MCF 10A (cell line): ENCODE measurements at places on chromosomes 5 and 9.

DNA sequence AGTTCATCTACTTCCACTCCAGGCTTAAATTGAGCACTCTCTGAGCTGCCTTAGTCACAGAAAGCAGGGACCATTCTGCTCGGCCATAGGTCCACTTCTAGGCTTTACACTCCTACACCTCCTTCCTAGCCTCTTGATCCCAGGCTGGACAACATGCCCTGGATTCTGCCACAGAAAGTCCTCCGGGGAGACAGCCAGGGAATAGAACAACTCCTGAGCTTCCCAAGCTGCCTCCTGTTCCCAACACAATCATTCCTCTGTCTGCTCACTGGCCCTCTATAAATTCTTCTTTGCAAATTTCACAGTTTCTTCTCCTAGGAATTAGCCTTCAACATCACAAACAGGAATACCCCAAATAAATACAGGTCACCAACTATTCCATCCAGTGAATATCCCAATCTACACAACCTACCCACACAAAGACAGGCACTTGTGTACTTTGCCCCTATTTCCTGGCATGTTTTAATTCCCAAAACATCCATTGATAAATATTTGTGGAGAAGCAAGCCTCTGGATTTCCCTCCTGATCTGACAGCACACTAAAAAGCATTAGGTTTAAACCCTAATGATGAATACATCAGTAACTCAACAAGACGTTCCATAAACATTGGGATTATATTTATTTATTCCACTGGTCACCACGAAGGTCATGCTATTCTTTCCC, 125.5 kb downstream of the ENC1 start:
- no peaks in the 10 kb centered on the region for H3K27me3 ChIP-seq
- H3K4me1 ChIP-seq, result peaks cover 19% of the 10 kb centered on the region
- no peaks in the 10 kb centered on the region for H3K36me3 ChIP-seq
- H3K27ac ChIP-seq, result no peak overlapping the region

DNA sequence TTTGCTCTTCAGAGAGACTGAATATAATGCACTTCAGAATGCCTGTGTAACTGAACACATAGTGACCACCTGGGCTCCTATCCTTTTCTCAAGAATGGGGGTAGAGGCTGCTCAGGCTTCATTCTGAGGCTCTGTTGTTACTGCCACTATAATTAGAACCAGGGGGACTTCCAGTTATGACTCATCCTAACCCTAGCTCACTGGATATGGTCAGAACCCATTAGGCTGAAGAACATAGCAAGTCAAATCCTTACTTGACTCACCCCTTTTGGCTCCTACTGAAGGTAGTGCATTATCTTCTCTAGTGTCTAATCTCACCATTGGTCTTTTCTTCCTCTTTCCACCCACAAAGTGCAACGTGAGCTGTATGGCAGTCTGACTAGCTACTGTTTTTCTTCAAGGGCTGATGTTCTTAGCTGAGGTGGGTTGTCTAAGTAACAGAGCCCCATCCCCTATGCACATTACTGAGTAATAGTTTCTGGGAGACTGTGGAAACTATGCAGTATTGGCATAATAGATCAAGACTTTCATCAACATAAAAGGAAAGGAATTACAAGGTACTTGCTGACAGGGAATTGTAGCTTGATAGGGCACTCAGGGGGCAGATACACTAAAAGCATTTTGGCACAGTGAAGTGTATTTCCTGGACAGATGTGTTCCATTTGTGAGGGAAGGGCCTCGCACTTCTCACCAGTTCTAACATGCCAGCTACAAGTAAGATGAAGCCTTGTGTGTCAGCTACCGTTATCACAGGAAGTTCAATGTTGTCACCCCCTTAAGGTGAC, 431.0 kb upstream of the MEF2C start:
- no peaks in the 10 kb centered on the region for H3K36me3 ChIP-seq
- H3K27ac ChIP-seq, result no peak overlapping the region
- no peak overlapping the region for H3K4me3 ChIP-seq
- peaks cover 9% of the 10 kb centered on the region for H3K4me1 ChIP-seq
- peak; percentile 21 for DNase-seq
- no peaks in the 10 kb centered on the region for H3K27me3 ChIP-seq

- H3K4me1 ChIP-seq, result peaks cover 7% of the 10 kb centered on the region
- peak; percentile 44 for DNase-seq
- no peak overlapping the region for H3K27ac ChIP-seq
- no peak overlapping the region for H3K4me3 ChIP-seq
- H3K27me3 ChIP-seq, result no peaks in the 10 kb centered on the region
Measured at GRCh38 chr9:116594547-116594946, 92.6 kb upstream of the TRIM32 start.

DNA sequence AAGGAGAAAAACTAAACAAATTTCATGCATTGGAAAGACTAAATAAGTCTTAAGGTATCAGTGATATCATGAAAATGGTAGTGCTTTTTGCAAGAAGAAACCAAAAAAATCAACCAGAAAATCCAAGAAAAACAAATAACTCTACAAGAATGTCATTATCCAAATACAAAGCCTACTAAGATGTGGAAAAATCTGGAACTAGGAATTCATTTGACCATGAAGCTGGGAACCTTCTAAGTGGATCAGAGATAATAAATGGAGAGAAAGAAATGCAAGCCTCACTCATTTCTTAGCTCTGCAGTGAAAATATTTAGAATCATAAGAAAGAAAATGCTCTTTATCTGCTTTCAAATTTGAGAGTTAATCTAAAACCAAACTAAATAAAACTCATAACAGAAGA, 51.3 kb downstream of the RASEF start:
- DNase-seq, result no peak
- H3K27ac ChIP-seq, result no peak overlapping the region
- no peaks in the 10 kb centered on the region for H3K4me1 ChIP-seq

- no peak overlapping the region for H3K4me3 ChIP-seq
- no peak overlapping the region for H3K27ac ChIP-seq
- H3K4me1 ChIP-seq, result no peaks in the 10 kb centered on the region
- peaks cover 91% of the 10 kb centered on the region for H3K36me3 ChIP-seq
Measured at GRCh38 chr5:126486332-126486731, 63.1 kb downstream of the GRAMD2B start.

- H3K36me3 ChIP-seq, result no peaks in the 10 kb centered on the region
- no peak overlapping the region for H3K4me3 ChIP-seq
- DNase-seq, result no peak
- peaks cover 9% of the 10 kb centered on the region for H3K4me1 ChIP-seq
Measured at GRCh38 chr9:29449306-29449705, 1876.0 kb upstream of the C9orf72 start.

GRCh38 chr5:33557605-33558004, 116.8 kb downstream of the TARS1 start:
- H3K36me3 ChIP-seq, result no peaks in the 10 kb centered on the region
- no peaks in the 10 kb centered on the region for H3K27me3 ChIP-seq
- no peaks in the 10 kb centered on the region for H3K4me1 ChIP-seq

DNA sequence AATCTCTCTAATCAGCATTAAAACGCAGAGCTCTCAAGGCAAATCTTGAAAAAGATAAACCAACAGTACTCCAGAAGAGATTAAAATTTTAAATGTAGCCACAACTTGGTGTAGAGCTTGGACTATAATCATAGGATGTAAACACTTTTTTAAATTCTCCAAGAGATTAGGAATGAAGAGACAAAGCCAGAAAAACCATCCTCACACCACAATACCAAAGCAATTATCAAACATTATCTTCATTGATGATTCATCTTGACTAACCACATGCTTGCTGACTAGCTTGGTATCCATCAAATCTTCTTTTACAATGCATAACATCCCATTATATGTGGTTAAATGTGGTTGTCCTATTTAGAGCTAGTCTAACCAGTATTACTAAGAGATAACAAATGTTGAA, 815.1 kb downstream of the TLE1 start:
- DNase-seq, result peak; percentile 4
- H3K36me3 ChIP-seq, result no peaks in the 10 kb centered on the region
- no peak overlapping the region for H3K27ac ChIP-seq
- no peak overlapping the region for H3K4me3 ChIP-seq
- H3K4me1 ChIP-seq, result no peaks in the 10 kb centered on the region

DNA sequence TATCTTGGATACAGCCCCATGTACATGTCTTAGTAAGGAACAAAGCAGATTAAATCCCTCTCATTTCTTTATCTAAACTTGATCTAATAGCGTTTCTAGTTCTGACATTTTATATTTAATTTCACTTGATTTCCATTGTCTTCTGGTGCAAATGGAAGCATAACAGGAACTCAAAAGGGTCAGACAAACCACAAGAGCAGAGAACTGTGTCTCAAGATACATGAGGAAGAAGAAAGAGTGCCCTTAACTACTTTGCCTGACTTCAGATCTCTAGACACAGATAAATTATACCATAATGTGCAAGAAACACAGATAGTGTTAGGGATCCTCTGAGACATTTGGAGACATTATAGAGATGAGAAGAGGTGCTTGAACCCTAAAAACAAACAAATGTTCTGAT, 20.7 kb upstream of the STX17 start:
- no peak for DNase-seq
- H3K27ac ChIP-seq, result no peak overlapping the region
- H3K27me3 ChIP-seq, result peaks cover 17% of the 10 kb centered on the region
- H3K4me1 ChIP-seq, result no peaks in the 10 kb centered on the region

GRCh38 chr9:130981756-130982137, 27.2 kb upstream of the LAMC3 start:
- no peaks in the 10 kb centered on the region for H3K27me3 ChIP-seq
- peaks cover 8% of the 10 kb centered on the region for H3K36me3 ChIP-seq
- H3K4me1 ChIP-seq, result no peaks in the 10 kb centered on the region
- no peak for DNase-seq

DNA sequence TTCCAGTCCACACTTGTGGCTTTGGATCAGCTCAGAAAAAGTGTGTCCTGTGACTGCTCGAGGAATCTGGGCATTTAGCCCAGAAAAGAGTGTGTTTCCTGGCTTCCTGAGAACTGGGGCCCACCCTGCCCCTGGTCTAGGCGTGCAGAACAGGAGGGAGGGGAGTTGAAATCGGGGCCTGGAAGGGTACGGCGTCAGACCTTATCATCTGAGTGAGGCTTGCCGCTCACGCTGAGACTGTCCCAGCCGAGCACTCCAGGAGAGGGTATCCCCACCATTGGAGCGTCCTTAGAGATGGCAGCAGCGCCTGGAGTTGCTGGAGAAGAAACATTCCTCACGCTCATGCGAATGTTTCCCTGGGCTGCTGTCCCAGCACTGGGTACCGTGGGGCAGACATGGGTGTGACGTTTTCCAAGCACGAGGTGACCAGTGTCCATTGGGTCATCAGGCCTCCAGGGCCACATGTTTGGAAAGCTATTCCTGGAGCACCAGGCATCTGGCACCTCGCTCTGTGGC, 22.5 kb downstream of the NEK6 start:
- H3K4me3 ChIP-seq, result no peak overlapping the region
- H3K27ac ChIP-seq, result no peak overlapping the region
- peaks cover 6% of the 10 kb centered on the region for H3K36me3 ChIP-seq
- peaks cover 7% of the 10 kb centered on the region for H3K4me1 ChIP-seq
- DNase-seq, result no peak

- no peak overlapping the region for H3K4me3 ChIP-seq
- DNase-seq, result no peak
- H3K4me1 ChIP-seq, result no peaks in the 10 kb centered on the region
- no peak overlapping the region for H3K27ac ChIP-seq
Measured at GRCh38 chr9:7790819-7791182, 8.8 kb downstream of the DMAC1 start.

DNA sequence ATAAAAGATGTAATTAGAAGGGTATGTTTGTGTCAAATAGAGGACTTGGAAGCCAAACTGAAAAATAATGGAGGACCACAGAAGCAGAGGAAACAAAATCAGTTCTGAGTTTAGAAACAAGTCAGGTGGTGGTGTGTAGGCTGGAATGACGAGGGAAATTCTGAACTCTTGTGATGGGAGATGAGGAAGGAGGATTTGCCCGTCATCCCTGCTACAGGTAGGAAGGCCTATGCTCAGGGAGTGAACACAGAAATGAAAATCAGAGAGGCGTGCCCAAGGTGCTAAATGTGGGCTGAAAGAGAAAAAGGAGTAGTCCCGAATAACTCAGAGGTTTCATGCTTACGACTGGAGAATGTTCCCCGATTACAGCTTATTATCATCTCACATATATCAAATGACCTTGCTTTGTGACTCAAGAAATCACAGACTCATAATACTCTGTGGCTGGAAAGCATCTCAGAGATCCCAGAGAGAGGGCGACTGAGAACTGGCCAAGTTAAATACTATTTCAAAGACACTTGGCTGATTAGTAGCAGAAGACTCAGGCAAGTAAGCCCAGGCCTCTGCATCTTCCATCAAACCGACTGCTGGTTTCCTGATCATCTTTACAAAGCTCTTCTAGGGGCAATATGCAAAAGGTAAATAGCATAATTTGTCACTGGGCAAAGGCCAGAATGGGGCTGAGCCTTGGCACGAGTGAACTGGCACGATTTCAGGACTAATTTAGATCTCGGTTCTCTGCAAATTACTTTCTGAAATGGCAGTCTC, 126.0 kb downstream of the SUSD1 start:
- H3K27me3 ChIP-seq, result no peaks in the 10 kb centered on the region
- H3K4me1 ChIP-seq, result peaks cover 43% of the 10 kb centered on the region
- no peak overlapping the region for H3K4me3 ChIP-seq
- H3K27ac ChIP-seq, result peak overlapping the region; percentile 66
